ENCODE measurements at places on chromosomes 3 and 15. TPM values are rescaled to one million over a fixed set of nuclear protein-coding genes. Genes with fewer than 3 reads are reported as not detected.

Gene CSPG5
- total RNA-seq, result 5.7 TPM

Gene PRKCD
- 24.9 TPM for total RNA-seq

Gene UROC1
- not detected for total RNA-seq

Gene SERINC4
- total RNA-seq, result 0.17 TPM

Gene PATL2
- total RNA-seq, result 0.46 TPM

Gene APOD
- total RNA-seq, result not detected

Gene KCNAB1
- 5.2 TPM for total RNA-seq

Gene RBMS3
- total RNA-seq, result 7.3 TPM

Gene WNT7A
- not detected for total RNA-seq

Gene CKMT1A
- 35.5 TPM for total RNA-seq

DNA sequence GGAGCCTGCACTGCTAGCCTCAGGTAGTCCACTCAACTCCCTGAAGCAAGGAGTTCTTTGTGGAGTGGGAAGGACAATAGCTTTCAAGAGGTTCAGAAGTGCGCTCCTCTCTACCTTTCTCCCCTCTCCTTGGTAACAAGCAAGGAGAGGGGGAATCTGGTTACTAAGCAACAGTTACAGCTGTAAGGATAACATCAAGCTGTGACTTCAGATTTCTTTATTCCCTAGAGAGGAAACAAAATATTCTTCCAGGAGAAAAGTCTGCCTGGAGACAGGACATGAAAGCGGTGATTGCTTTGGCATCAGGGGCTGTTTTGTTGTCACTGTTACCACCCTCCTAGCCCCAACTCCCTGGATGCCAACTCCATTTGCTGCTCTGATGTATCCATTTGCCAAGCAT lies 70.4 kb downstream of the TRANK1 start:
- DNase-seq, result no peak

- DNase-seq, result no peak
These were observed 1.9 kb downstream of the CSK start for GRCh38 chr15:74783808-74784175.

DNA sequence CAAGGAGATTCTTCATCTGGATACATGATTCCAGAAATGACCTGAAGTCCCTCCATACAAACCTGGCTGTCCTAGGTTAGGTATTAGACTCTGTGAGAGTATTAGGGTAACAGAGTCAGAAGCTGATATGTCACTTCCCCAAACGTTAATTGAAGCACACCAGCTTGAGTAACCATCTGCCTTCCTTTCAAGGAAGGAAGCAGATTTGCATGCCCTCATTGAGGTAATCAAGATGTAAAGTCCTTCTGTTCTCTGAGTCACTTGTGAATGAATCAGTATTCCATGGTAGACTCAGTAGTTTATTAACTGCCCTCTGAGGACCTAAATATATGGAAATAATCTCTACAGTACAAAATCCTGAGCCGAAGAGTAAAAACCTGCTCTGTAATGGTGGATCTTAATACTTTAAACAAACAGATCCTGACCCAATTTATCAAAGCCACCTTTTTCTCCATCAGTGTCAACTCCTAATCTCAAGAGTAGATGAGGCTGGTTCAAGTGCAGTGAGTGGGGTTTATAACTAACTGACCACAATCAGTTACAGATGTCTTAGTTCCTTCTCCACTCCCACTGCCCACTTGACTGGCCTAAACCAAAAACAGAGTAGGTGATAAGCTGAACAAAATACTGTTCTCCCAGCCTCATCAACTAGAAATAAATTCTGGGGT lies 246.2 kb upstream of the CHRM5 start:
- DNase-seq, result no peak

DNA sequence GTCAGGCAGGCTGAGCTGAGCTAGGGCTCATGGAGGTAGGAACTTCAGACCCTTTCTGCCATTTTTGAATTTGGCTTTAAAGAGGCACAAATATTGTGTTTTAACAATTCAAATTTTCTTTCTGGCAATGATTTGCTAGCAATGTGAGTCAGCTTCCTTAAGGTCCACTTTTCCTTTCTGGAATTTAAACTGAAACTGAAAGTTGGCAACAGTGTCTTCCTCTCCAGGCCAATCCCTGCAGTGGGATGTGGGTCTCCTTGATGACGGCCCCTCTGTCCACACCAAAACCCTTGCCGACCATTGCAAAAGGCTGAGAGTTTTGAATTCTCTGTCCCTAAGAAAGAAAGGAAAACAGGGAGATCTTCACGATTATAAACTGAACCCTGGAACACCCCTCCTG lies 27.1 kb downstream of the RPSA start:
- no peak for DNase-seq

- no peak for DNase-seq
These were observed 241.8 kb downstream of the ADAMTS17 start for GRCh38 chr15:100099976-100100375.

- DNase-seq, result no peak
These were observed 33.4 kb upstream of the KLHL25 start for GRCh38 chr15:85828126-85828525.

GRCh38 chr15:74337607-74338211 lies 29.7 kb downstream of the CYP11A1 start:
- DNase-seq, result no peak

- DNase-seq, result peak; percentile 84
These were observed 17.6 kb upstream of the LINGO1 start for GRCh38 chr15:77650265-77650664.

- no peak for DNase-seq
These were observed 106.1 kb downstream of the OXNAD1 start for GRCh38 chr3:16370872-16371740.

- no peak for DNase-seq
These were observed 47.9 kb downstream of the TM2D3 start for GRCh38 chr15:101604124-101604874.

DNA sequence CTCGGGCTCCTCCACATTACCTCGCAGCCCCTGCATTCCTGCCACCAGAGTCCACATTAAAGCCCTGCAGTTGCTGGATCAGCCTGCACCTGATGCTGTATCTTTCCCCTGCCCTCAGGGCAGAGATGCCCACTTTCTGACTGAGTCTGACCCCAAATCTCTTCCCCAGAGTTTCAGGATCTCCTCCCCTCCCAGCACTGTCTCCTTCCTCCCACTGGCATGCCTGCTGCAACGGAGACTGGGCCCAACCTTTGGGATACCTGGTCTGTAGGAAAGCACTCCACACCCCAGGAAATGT lies 20.6 kb upstream of the GP9 start:
- DNase-seq, result no peak

GRCh38 chr15:86988033-86988432 lies 908.4 kb downstream of the AGBL1 start:
- no peak for DNase-seq

GRCh38 chr15:100951965-100952364 lies 32.8 kb downstream of the LRRK1 start:
- DNase-seq, result no peak

DNA sequence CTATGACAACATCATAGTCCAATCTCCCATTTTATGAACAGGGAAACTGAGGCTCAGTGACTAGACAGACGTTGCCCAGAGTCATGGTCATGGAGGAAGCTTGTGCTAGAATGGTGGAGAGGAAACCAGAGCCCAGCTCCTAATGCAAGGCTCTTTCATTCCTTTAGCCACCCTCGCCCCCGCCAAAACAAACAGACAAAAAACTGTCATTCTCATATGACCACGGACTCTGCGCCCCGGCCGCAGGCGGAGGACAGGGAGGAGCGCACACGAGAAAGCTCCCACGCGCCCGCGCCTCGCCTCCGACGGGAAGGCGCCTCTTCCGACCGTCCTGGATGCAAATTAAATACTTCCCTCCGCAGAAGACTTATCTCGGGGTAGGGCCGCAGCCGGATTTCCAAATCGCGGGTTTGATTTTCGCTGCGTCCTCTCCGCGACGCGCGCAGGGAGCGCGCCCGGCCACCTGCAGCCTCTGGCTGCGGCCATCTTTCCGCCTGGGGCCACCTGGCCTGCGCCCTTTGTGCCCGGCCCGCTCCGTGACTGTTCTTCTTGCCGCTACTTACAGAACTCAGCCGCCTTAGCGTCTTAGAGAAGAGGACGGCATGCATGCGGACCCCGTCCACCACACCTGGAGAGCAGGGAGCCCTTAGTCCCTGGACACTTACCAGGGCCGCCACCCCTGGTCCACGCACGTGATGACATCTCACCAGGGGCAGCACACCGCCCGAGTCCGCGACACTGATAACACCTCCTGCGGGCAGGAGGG lies 670 bp upstream of the ATP13A3 start:
- peak; percentile 57 for DNase-seq

GRCh38 chr3:65702202-65702601 lies 336.5 kb downstream of the MAGI1 start:
- DNase-seq, result no peak

DNA sequence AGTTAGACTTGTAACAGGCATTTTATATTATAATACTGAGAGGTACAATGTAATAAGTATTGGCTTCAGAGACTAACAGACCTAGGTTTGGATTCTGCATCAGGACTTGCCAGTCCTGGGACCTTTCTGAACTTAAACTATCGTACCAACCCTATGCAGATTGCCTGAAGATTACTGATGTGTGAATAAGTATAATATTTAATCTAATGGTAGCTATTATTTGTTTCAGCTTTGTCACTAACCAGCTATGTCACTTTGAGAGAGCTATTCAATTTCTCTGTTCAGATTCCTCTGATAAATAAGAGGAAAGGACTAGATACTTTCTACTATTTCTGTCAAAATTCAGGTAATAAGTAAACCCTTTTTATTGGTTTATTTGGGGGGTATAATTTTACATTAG lies 184.4 kb upstream of the NECTIN3 start:
- no peak for DNase-seq

DNA sequence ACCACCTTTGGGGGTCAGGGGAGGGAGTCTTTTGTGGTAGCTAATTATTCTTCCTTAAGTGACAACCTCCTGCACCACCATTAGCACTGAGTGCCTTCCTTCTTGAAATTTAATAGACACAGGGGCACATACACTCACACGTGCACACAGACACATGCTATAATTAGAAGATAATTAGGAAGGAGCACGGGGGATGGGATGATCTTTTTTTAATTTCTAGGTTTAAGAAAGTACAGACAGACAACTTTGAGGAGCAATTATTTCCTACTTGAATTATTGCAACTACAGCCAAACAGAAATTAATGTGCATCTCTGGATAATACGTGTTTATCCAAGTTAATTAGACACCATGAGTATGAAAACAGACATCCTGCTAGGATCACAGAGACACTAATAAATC lies 44.8 kb upstream of the GUCA1C start:
- no peak for DNase-seq

- DNase-seq, result no peak
These were observed 42.0 kb upstream of the SEC61A1 start for GRCh38 chr3:128009952-128010846.

DNA sequence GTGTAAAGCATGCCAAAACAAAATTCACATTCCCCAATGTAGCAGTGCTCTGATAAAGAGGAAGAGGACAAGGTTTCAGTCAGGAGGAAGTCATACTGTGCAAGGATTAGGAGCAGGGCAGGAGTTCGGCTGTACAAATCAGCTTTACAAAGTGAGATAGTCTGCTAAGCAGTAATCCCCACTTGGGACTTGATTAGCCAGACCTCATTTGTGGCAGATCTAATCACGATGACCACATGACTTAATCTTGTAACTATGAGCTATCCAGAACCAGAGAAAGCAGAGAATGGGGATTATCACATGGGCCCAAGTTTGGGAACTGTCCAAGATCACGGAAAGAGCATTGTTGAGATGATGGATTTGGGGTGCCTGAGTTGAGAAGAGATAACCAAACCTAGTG lies 7.8 kb downstream of the DCBLD2 start:
- DNase-seq, result no peak

DNA sequence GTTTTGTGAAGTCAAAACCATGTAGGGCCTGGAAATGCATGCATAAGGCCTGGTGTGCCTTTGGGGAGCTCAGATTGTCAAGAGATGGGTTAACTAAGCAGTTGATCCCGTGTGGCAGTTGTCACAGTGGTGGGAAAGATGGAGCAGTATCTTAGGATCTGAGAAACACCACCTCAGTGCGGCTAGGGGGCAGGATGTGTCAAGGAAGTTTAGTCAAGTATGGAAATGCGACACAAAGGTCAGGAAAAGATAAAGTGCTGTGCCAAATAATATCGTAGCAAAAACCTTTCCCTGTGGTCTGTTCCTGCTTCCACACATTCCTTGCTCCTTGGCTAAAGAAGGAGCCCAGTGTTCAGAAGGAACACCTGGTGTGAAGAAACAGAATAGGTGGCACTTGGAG lies 396.4 kb downstream of the EDEM1 start:
- DNase-seq, result no peak

GRCh38 chr3:182704926-182705325 lies 88.4 kb upstream of the ATP11B start:
- DNase-seq, result peak; percentile 78

DNA sequence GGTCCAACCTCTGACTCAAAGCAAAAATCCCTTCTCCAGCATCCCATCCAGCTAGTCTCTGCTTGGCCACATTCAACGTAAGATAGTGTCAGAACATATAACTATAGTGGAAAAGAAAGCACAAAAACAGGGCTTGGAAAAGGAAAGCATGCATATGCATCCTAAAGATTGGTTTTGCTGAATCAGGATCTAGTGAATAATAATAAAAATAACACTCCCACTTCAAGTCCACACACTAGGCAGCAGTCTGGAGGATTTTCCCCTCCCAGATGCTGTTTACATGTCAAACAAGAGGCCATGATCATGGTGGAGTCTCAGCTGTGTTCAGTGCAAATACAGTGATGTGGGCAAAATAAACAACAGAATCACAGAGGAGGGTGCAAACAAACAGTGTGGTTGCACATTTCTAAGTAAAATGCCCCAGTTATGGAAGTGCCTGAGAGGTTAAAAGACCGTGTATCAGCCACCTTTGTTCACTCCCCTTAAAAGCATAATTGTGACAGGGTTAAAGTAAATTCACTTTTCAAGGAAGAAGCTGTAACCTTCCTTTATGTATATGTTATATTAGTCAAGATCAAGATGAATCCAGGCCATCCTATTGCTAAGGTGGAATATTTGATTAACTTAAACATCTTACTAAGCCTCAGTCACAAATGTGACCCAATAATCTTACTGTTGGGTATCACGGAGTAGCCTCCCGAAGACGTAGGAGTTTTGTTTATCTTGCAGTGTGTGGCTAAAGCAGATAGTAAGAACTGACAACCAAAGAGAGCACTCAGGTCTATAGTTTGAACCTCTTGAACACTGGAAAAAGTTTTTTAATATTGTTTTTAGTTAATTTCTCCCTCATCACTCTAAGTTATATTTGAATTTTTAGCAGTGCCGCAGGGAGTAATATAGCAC lies 424.5 kb downstream of the SOX2 start:
- DNase-seq, result no peak

DNA sequence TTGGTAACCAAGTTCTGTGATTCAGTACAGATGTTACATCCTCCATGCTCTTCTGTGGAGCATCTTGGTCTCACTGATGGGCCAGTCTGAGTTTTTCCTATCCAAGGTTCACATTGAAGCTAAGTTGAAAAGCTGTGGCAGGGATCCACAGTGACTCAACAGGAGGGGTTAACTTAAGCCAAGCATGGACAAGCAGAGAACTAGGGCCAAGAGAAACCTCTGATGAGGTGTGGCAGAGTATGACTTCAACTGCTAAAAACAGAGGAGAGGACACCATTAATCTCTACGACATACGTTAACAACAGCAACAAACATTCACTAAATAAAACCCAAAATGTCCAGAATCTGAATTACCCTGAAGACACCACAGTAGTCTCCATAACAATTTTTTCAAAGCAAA lies 268.1 kb upstream of the UBE2E2 start:
- DNase-seq, result no peak

All from H9 (cell line).